Activated naive CD8-positive, alpha-beta T cell treated with anti-CD3 and anti-CD28 coated beads for 36 hours (primary cell): ENCODE measurements at places on chromosomes 11 and 22.

DNA sequence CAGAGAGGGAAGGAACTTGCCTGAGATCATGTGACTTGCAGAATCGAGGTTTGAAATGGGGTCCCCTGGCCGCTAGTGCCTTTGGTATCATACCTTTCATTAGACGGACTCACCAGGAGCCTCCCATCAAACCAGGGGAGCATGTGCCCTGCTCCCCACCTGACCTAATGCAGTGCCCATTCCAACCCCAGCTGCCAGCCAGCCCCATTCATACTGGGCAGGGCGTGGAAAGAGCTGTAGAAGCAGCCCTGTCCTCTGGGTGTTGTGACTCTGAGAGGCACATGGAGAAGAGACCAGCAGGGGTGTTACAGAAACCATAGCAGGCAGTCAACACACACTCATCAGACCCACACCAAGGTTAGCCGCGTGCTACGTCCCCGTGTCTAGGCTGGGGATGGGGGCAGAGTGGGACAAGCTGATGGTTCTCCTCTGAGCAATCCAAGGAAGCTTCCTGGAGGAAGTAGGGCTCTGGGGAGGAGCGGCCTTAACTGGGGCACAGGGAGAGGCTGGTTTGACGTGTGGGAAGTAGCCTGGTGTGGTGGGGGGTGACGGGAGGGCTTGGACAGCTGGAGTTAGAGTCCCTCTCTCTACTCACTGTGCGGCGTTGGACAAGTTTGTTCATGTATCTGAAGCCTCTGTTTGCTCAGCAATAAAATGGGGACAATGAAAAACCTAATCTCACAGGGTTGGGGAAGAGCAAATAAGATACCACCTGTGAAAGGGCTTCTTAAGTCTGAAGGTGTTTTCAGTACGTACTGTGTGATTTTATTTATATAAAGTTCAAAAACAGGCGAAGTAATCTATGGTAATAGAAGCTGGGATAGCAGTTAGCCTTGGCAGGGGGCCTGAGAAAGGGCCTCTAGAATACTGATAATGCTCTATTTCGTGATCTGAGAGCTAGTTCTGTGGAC lies 14.0 kb downstream of the GRIK4 start:
- no peak for DNase-seq

DNA sequence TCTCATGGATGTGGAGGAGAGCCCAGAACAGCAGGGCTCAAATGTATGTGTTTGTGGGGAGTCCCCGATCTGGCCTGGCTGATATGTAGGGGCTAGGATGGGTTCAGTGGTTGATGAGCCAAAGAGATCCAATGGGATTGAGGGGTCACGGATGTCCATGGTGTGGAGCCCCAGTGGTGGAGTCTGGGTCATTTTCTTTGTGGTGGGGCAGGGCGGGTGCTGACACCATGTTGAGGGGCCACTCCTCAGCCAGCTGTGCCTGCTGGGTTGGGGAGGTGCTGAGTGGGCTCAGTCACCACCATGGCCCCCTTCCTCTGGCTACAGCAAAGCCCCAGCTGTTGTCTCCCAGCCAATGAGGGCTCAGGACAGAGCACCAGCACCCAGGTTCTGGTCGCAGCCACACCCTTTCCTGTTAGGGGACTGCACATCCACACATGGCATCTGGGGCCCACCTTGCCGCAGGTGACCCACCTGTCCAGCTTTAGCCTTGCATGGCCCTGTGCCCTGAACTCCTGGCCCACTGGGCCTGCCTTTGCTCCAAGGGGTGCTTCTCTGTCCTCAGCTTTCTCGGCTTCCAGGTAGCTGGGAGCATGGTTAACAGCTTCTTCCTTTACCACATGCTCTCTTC lies 3.2 kb upstream of the GNAZ start:
- DNase-seq: no peak

DNA sequence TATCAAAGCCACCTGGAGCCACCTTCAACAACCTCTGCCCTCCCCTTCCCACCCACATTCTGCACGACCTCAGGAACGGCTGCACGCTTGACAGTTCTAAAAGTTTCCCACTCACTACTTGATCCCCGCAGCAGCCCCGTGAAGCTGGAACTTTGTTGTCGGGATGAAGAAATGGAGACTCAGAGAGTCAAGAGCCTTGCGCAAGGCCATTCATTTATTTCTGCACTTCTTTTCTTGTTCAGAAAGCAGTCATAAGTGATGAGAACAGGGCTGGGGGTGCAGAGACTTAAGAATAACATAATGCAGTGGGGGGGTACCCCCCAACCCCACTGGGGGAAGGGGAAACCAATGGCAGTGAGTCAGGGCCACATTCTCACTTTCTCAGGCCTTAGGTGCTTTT lies 2.2 kb upstream of the ZFTA start:
- DNase-seq: no peak

GRCh38 chr11:66365166-66365565 lies 6.4 kb downstream of the SLC29A2 start:
- DNase-seq: no peak

- no peak for DNase-seq
Observed at GRCh38 chr11:59941091-59941490, 2.9 kb downstream of the OOSP1 start.

DNA sequence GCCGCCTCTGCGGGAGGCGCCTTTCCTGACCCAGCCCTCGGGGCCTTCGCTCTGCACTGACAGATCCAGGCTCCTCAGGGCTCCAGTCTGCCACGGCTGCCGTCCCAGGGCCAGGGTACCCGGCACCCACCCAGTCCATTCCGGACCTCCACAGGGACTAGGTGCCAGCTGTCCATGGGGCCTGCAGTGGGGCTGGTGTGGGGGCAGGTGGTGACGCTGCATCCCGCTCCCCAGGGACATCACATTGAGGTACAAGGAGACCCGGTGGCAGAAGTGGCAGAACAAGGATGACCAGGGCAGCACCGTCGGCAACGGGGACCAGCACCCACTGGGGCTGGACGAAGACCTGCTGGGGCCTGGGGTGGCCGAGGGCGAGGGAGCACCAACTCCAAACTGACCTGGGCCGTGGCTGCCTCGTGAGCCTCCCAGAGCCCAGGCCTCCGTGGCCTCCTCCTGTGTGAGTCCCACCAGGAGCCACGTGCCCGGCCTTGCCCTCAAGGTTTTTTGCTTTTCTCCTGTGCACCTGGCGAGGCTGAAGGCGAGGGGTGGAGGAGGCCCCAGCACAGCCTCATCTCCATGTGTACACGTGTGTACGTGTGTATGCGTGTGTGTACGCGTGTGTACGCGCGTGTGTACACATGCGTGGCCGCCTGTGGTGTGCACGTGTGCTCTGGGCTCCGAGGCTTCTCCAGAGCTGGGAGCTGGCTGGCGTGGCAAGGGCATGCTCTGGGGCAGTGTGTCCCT lies 16.7 kb downstream of the RNH1 start:
- DNase-seq: no peak

DNA sequence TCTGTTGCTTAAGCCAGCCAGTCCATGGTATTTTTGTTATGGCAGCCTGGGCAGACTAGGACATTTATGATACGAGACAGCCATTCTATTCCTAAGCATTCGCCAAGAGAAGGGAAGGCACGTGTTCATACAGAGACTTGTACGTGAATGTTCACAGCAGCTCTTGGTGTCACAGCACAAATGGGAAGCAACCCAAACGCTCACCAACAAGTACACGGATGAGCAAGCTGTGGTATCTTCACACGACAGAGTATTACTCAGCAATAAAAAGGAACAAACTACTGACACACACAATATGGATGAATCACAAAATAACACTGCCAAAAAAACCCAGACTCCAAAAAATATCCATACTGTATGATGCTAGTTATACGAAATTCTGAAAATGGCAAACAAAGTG lies 85.1 kb downstream of the PHF21B start:
- DNase-seq: no peak

- DNase-seq: no peak
Observed at GRCh38 chr11:12587333-12587991, 86.8 kb upstream of the TEAD1 start.

DNA sequence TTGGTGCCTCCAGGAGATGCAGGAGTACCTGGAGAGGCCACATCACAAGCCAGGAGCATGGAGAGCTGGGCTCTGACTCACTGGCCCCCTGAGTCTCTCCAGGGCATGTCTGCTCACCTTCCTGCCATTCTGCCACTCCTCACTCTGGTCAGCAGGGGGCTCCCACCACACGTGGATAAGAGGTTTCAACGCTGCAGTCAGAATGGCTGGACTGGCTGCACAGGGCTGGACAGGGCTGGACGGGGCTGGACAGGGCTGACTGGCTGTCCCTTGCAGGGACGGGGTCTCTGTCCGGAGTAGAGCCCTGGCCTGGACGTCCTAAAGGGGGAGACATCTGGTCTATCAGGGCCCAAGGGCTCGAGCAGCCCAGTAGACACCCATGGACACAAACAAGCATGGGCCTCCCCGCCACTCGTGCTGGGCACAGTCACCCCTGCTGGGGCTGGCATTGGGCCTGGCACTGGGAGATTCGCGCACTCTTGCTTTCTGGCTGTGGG lies 34.6 kb downstream of the CYTH4 start:
- peak; percentile 71 for DNase-seq

- peak; percentile 58 for DNase-seq
Observed at GRCh38 chr11:64854534-64855502, 10.4 kb upstream of the CDC42BPG start.

DNA sequence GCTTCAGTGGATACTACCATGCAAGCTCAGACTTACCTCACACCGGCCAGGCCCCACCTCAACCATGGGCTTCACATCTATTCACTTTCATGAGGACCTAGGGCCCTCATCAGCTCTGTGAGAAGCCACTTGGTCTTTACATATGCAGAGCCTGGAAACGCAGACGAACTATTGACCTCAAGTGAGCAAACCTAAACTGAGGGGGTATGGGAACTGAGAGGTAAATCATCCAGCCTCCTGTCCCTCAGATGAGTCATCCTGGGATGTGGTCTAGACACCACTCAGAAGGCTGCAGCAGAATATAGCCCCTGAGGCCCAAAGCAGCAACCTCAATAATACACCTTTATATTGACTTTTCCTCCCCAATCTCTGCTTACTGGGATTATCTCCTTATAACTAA lies 578.0 kb downstream of the INSC start:
- no peak for DNase-seq

GRCh38 chr11:89583580-89583979 lies 92.4 kb upstream of the NOX4 start:
- DNase-seq: no peak

DNA sequence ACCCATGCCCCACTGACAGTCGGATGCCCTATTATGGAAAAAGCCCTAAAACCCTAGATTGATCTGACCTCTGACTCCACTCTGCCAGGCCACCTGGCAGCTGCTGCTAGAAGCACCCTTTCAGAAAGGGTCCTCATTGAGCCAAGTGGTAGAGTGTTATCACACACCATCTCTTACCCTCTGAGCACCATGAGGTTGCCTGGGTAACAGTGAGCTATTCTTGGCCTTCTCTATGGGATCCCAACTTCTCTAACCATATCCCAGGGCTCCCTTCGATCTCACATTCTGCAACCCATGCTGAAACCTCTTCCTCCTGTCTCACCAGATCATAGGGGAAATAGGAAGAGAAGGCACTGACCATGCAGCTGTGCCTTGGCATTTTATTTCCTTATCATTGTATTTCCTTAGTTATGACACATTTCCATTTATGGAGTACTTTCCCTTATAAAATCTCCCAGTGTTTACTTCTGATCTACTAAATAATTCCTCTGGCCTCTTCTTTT lies 52.7 kb downstream of the MPPED2 start:
- no peak for DNase-seq
